ENCODE measurements at places on chromosomes 4 and X. TPM values are rescaled to one million over a fixed set of nuclear protein-coding genes. Genes with fewer than 3 reads are reported as not detected.

- H3K36me3 ChIP-seq: no peaks in the 10 kb centered on the region
- no peaks in the 10 kb centered on the region for H3K4me1 ChIP-seq
- no peak for DNase-seq
Observed at GRCh38 chrX:133285341-133285740, 67.2 kb upstream of the TFDP3 start.

- H3K4me3 ChIP-seq: no peak overlapping the region
- no peak overlapping the region for H3K27ac ChIP-seq
- H3K4me1 ChIP-seq: no peaks in the 10 kb centered on the region
- no peaks in the 10 kb centered on the region for H3K27me3 ChIP-seq
Observed at GRCh38 chr4:105613306-105613705, 60.9 kb downstream of the ARHGEF38 start.

FRMD7 gene
- total RNA-seq: 1.5 TPM

DNA sequence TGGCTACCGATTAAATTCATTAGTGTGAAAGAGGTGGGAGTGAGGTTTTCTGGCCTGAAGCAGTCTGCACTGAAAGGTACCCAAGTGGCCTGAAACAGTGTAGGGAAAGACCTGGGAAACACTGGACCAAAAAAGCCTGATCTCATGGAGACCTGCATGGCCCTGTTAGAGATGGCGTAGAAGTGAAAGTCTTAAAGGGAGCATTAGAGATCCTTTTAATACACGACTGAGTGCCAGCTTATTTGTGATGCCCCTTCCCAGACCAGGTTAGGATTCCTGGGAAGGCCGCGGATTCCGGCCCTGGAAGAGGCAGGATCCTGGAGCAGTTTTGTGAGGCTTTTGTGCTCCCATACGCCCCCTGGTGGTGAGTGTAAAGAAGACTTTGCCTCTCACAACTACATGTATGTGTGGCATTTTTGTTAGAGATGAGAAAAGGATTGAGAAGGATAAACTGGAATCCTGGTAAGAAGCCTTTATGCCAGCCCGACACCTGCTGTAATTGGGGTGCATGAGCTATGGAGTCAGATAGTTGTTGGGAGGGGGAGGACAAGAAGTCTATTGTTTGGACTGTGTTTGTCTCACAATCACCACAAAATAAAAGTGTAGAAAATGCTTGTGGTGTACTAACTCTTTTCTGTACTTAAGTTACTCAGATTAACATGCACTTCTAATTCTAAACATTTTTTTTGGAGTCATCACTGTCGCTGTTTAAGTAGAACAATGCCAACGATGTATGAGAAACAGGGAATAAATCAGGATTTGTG lies 54.0 kb downstream of the JADE1 start:
- H3K36me3 ChIP-seq: peaks cover 72% of the 10 kb centered on the region
- peak overlapping the region; percentile 21 for H3K27ac ChIP-seq
- no peak overlapping the region for H3K4me3 ChIP-seq
- DNase-seq: peak; percentile 87
- no peaks in the 10 kb centered on the region for H3K27me3 ChIP-seq
- peaks cover 24% of the 10 kb centered on the region for H3K4me1 ChIP-seq

DNA sequence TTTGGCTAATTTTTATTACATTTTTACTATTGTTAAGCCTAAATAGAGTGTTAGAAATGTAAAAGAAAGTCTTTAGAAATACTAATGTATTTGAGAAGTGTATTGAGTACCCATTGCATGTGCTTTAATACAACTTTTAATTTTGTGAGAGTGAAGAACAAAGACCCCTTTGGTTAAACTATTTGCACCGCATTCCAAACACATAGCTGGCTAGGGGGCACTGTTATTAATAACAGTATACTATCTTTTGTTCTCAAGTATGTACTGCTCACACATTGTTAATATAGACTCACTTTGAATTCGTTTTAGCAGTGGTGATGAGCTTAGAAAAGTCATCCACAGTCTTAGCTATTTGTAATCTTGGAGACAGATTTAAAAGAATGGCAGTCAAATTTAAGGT lies 106.1 kb downstream of the CLDN22 start:
- no peaks in the 10 kb centered on the region for H3K27me3 ChIP-seq
- DNase-seq: no peak
- no peak overlapping the region for H3K4me3 ChIP-seq
- H3K36me3 ChIP-seq: no peaks in the 10 kb centered on the region

LIAS gene
- total RNA-seq: 11.2 TPM

DNA sequence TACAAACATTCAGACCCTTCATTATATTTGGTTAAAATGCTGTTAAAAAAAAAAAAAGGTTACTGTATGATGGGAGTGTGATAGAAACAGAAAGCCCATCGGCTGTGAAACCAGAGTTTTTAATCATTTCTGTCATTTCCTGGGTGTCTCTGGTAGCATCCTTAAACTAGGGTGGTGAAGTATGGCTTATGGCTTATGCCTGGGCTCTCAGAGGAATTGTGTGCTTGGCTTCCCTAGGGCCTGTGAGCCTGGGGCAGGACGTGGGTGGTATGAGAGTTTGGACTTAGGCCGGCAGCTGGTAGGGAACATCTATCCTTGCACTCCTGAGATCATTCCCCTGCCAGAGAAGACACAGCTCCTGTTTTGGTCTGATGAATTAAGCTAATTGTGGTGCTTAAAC lies 52.2 kb downstream of the DCUN1D4 start:
- H3K4me1 ChIP-seq: peaks cover 26% of the 10 kb centered on the region
- H3K27ac ChIP-seq: peak overlapping the region; percentile 47
- H3K36me3 ChIP-seq: peaks cover 30% of the 10 kb centered on the region
- H3K4me3 ChIP-seq: no peak overlapping the region
- no peak for DNase-seq

- DNase-seq: no peak
- peaks cover 45% of the 10 kb centered on the region for H3K36me3 ChIP-seq
- H3K27me3 ChIP-seq: no peaks in the 10 kb centered on the region
- H3K4me3 ChIP-seq: no peak overlapping the region
- peaks cover 9% of the 10 kb centered on the region for H3K4me1 ChIP-seq
- H3K27ac ChIP-seq: no peak overlapping the region
Observed at GRCh38 chr4:47562297-47562696, 77.2 kb downstream of the ATP10D start.

FRYL gene
- 39.2 TPM for total RNA-seq

DNA sequence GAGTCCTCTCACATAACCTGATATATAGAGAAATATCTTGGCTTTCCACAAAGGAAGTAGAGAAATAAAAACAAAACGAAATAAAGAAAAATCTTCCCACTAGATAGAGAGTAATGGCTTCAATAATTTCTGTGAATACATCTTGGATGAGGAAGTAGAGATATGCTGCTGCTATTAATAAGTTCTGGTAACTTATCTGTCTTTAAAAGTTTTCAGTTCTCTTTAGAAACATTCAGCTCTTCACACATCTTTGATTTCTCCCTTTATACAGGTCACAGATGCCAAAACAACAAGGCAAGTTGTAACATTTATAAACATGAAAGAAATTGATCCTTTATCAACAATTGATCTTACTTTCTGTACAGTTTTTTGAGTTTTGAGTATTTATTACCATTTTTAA lies 615.8 kb downstream of the TRAM1L1 start:
- no peak overlapping the region for H3K27ac ChIP-seq
- no peaks in the 10 kb centered on the region for H3K27me3 ChIP-seq
- no peak overlapping the region for H3K4me3 ChIP-seq
- H3K36me3 ChIP-seq: no peaks in the 10 kb centered on the region
- DNase-seq: no peak

SPATA18 gene
- 41.3 TPM for total RNA-seq

- DNase-seq: no peak
- no peaks in the 10 kb centered on the region for H3K27me3 ChIP-seq
- no peaks in the 10 kb centered on the region for H3K4me1 ChIP-seq
- no peaks in the 10 kb centered on the region for H3K36me3 ChIP-seq
- H3K27ac ChIP-seq: no peak overlapping the region
Observed at GRCh38 chr4:40086421-40086820, 29.8 kb downstream of the N4BP2 start.

DNA sequence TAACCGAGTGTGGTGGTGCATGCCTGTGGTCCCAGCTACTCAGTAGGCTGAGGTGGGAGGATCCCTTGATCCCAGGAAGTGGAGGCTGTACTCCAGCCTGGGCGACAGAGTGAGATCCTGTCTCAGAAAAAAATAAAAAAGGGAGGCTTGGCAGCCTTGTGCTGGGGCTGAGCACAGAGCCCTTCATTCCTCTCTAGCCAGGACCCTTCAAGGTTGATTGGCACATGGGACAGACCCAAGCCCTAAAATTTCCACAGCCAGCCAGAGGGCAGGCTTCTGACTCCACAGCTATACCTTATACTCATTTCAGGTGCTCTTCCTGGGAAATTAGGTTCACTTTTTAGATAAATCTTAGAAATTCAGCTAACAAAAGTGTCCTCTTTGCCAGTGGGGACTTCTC lies 553.0 kb upstream of the CPEB2 start:
- no peak overlapping the region for H3K4me3 ChIP-seq
- no peak overlapping the region for H3K27ac ChIP-seq
- H3K36me3 ChIP-seq: no peaks in the 10 kb centered on the region
- H3K4me1 ChIP-seq: no peaks in the 10 kb centered on the region
- no peak for DNase-seq
- no peaks in the 10 kb centered on the region for H3K27me3 ChIP-seq

- H3K4me1 ChIP-seq: peaks cover 61% of the 10 kb centered on the region
- H3K27me3 ChIP-seq: no peaks in the 10 kb centered on the region
- no peak for DNase-seq
Observed at GRCh38 chr4:122857160-122857559, 30.5 kb downstream of the FGF2 start.

GRCh38 chrX:101419489-101419888 lies 11.5 kb downstream of the HNRNPH2 start:
- peaks cover 4% of the 10 kb centered on the region for H3K36me3 ChIP-seq
- DNase-seq: no peak
- H3K4me3 ChIP-seq: no peak overlapping the region
- H3K27me3 ChIP-seq: peaks cover 13% of the 10 kb centered on the region
- peaks cover 6% of the 10 kb centered on the region for H3K4me1 ChIP-seq
- no peak overlapping the region for H3K27ac ChIP-seq

DNA sequence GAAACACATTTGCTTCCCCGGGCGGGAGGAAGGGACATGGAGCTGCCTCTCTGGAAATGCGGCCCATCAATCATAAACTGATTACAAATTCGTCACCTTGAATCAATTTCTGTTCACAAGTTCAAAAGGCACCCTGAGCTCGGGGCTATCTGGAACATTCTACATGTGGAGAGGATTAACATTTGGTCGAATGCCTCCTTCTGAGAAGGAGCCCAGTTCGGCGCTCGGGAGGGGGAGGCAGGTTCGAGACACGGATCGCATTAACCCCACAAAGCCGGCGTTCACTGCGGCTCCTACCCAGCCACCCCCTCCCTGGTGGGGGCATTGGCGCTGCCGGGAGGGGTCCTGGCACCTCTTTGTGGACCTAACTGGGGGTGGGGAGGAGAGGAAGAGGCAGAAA lies 108.0 kb downstream of the CPZ start:
- DNase-seq: peak; percentile 85
- H3K4me3 ChIP-seq: no peak overlapping the region
- no peak overlapping the region for H3K27ac ChIP-seq
- peaks cover 21% of the 10 kb centered on the region for H3K27me3 ChIP-seq
- no peaks in the 10 kb centered on the region for H3K4me1 ChIP-seq
- no peaks in the 10 kb centered on the region for H3K36me3 ChIP-seq

SPATA4 gene
- 0.72 TPM for total RNA-seq

ZBTB49 gene
- 5.0 TPM for total RNA-seq

FAM114A1 gene
- total RNA-seq: 392 TPM

DNA sequence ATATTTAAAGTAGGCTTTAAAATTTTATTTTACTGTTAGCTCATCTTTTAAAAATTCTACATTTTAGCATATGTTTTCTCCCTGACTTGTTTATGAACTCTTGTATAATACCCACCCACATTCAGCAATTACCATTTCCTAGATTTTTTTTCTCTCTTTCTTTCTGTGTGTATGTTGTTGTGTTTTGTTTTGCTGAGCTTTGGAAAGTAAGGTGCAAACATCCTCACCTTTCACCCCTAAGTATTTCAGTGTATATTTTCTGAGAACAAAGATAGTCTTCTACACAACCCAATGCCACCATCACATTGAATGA lies 18.8 kb downstream of the GRPR start:
- no peak for DNase-seq
- no peak overlapping the region for H3K4me3 ChIP-seq
- H3K36me3 ChIP-seq: no peaks in the 10 kb centered on the region
- H3K4me1 ChIP-seq: no peaks in the 10 kb centered on the region
- H3K27me3 ChIP-seq: peaks cover 10% of the 10 kb centered on the region

NAP1L2 gene
- total RNA-seq: not detected

TCEAL6 gene
- total RNA-seq: not detected

DNA sequence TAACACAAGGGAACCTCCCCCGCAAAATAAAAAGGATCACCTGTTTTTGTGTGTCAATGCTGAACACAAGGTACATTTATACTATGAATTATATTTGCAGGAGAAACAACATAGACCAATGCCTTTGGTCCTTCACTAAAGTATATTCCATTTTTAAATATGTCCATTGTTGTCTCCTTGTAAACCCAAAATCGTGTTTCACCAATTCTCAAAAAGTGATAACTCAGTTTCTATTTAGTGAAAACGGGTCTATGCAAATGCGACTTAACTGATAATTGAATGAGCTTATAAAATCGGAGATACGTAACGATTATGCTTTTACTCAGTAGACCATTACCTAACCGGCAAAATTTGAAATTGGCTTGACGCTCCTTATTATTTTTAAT lies 2.1 kb downstream of the BRWD3 start:
- H3K27ac ChIP-seq: peak overlapping the region; percentile 3
- no peaks in the 10 kb centered on the region for H3K27me3 ChIP-seq
- peak overlapping the region; percentile 81 for H3K4me3 ChIP-seq
- H3K4me1 ChIP-seq: no peaks in the 10 kb centered on the region
- no peaks in the 10 kb centered on the region for H3K36me3 ChIP-seq

FHIP1A gene
- 4.4 TPM for total RNA-seq

GRCh38 chr4:84968925-84969324 lies 2.4 kb upstream of the WDFY3 start:
- H3K4me3 ChIP-seq: no peak overlapping the region
- H3K36me3 ChIP-seq: no peaks in the 10 kb centered on the region
- H3K27ac ChIP-seq: no peak overlapping the region
- no peak for DNase-seq
- H3K4me1 ChIP-seq: peaks cover 12% of the 10 kb centered on the region

GRCh38 chr4:129916991-129917390 lies 821.0 kb downstream of the C4orf33 start:
- H3K4me3 ChIP-seq: no peak overlapping the region
- DNase-seq: no peak
- H3K4me1 ChIP-seq: no peaks in the 10 kb centered on the region
- H3K27ac ChIP-seq: no peak overlapping the region
- H3K27me3 ChIP-seq: no peaks in the 10 kb centered on the region

DNA sequence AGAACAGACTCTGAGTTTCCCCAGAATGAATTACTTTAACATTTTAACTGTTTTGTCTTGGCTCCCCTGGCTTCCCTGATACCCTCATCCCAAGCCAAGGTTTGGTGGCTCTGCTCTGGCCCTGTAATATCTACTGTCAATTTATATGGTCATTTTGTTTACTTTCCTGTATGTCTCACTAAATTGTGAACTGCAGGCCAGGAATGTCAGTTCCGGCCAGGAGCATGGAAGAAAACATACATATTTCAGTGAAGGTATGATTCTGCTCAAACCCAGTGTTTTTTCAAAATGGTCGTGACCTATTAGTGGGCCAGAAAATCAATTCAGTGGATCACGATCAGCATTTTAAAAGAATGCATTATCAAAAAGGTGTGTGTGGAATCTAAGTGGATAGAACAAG lies 1.2 kb downstream of the RPGR start:
- peak overlapping the region; percentile 83 for H3K4me3 ChIP-seq
- no peaks in the 10 kb centered on the region for H3K27me3 ChIP-seq
- no peaks in the 10 kb centered on the region for H3K36me3 ChIP-seq
- H3K27ac ChIP-seq: peak overlapping the region; percentile 83
- H3K4me1 ChIP-seq: no peaks in the 10 kb centered on the region
- DNase-seq: no peak

Measured in osteoblast (primary cell).